A172 (cell line): ENCODE measurements at places on chromosomes 4 and X.
A peak's percentile ranks its signal among the peaks of the same experiment; 100 is the strongest.

DNA sequence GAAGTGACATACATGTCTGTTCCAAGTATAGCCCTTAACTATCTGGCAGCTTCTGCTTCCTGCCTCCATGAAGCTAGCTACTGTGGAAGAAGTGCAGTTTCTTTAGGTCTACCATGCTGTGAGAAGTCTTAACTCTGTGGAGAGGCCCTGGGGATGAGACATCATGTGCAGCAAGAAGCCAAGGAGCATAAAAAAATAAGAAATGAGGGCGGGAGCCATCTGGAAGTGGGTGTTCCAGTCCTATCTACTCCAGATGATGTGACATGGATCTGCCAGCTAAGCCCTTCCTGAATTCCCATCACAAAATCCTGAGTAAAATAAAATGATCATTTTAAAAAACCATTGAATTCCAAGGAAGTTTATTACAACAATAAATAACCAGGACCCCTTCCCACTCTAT lies 87.9 kb upstream of the TBC1D9 start:
- no peak for DNase-seq

- DNase-seq = no peak
Observed at GRCh38 chr4:127240764-127241105, 392.0 kb upstream of the INTU start.

GRCh38 chr4:106628586-106629267 lies 260.1 kb upstream of the GIMD1 start:
- no peak for DNase-seq

DNA sequence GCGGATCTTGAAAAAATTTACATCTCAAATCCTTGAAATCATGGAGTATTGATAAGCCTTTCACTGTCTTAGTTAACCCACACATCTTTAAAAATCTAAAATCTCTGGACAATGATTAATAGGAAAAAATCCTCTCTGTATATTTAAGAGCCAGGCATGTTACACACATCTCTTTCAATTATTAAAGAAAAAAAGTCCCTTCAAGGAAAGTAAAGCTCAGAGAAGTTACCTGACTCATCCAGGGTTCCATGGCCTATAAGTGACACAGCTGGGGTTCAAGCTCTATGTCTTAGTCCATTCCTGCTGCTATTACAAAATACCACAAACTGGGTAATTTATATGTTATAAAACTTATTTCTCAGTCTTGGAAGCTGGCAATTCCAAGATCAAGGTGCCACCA lies 14.2 kb upstream of the FGF16 start:
- no peak for DNase-seq

GRCh38 chr4:83618431-83618830 lies 82.5 kb downstream of the GPAT3 start:
- DNase-seq = peak; percentile 88

- DNase-seq = no peak
Observed at GRCh38 chrX:119706616-119707015, 13.6 kb upstream of the SEPTIN6 start.

GRCh38 chr4:183873409-183874185 lies 31.5 kb upstream of the STOX2 start:
- no peak for DNase-seq

DNA sequence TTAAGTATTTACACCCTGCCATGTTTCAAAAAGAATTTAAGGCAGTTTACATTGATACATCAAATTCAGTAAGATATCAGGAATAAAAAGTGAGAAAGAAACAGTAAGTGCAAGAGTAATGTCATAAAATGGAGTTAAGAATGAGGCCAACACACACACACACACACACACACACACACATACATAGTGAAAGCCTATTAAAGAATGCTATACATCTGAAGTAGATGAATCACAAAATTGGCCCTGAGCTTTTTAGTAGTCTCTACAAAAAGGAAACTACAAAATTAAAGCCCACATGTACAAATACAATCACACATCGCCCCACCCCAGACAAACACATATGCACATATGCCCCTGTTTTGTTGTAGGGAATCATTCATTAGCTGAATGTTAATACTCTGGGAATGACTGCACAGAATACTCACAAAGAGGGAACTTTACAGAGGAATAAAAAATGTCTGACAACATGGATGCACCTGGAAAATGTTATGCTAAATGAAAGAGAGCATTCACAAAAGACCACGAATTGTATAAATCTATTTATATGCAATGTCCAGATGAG lies 428.8 kb downstream of the IL15 start:
- no peak for DNase-seq

- no peak for DNase-seq
Observed at GRCh38 chr4:72169861-72170260, 138.1 kb downstream of the NPFFR2 start.
